ENCODE measurements at places on chromosomes 7 and 10. TPM values are rescaled to one million over a fixed set of nuclear protein-coding genes. Genes with fewer than 3 reads are reported as not detected.

- no peak for DNase-seq
Measured at GRCh38 chr10:36256166-36256565, 614.1 kb upstream of the FZD8 start.

DNA sequence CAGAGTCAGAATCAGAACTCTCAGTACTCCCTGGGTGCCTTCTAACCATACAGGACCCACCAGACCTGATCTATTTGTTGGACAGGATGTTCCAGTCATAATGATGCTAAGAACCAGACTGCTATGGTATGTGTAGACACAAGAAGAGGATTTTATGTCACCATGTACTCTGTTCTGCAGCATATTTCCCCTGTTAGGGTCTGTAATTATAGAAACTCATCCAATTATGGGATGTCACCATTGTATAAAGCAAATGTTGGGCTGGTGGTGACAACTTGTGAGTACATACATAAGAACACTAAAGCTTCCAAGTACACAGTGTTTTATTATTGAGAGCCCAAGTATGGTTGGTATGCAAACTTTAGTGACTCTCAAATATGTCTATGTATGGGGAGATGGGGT lies 67.1 kb upstream of the AGBL3 start:
- no peak for DNase-seq

The CLDN3 gene
- total RNA-seq, result not detected

DNA sequence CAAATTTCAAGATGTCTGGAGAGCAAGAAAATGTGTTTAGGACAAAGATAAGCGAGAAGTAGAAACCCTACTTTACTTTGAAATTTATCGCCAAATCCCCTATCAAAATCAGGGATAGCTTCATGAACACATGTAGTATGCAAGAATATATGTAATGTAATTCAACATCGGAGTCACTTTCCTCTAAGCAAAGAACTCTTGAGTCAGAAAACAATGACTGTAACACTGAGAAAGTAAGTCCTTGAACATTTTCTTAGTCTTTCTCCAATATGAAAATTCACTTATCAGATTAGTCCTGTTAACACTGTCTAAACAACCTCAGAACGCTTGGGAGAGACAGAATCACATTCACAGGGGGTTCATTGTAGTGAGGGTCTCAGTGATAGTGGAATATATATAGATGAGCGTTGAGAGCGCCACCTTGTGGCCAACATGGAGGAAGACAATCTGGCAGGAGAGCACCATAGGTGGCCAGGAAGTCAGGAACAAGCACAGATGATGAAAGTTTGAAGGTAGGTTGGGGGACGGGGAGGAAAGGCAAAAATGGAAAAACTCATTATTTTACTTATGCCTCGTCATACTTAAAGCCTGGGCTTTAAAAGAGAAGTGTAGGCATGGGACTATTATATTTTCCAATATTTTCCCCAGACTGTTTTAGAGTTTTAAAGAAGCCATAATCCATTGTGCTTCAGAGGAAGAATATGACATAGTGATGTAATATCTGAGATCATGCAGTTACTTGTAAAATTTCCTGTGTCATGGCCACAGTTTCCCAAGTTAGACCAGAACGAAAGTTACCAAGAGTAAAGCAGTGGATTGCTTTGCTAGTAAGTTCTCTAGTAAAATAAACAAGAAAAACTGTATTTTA lies 115.5 kb upstream of the GNAI1 start:
- DNase-seq, result peak; percentile 73

DNA sequence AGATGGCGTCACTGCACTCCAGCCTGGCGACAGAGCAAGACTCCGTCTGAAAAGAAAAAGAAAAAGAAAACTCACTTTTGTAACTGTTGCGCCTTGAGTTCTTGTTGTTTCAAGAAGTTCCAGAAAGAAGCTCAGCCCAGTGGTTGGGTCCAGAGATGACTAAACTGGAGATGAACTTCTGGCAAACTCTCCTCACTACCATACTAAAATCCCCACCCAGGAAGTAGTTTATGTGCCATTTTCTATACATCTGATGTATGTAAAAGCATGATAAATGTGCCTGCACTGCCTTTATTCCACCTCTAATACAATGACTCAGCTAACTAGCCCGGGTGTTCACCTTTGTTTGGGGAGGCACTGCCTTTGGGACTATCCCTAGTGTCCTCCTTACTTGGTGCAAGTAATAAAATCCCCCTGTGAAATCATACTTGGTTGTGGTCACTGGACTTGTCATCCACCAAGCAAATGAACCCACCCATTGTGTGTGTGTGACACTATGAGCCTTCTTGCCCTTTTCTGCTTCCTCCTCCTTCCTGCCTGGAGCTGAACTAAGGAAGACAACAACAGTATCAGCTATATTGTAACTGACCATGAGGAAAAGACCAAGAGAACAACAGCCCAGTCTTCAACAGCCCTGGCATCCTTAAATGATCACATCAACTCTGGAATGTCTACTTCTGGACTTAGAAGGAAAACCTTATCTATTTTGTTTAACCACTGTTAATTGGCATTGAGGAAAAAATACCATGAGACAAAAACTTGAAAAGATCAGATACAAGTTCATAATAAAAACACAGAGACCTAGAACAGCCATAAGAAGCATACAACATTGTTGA lies 33.6 kb downstream of the JMJD1C start:
- DNase-seq, result no peak

The CALN1 gene
- total RNA-seq, result 22.1 TPM

The SEMA3D gene
- total RNA-seq, result under 0.01 TPM

Data from hematopoietic multipotent progenitor cell (in vitro differentiated cells).